ENCODE measurements at places on chromosomes 7 and 10.

DNA sequence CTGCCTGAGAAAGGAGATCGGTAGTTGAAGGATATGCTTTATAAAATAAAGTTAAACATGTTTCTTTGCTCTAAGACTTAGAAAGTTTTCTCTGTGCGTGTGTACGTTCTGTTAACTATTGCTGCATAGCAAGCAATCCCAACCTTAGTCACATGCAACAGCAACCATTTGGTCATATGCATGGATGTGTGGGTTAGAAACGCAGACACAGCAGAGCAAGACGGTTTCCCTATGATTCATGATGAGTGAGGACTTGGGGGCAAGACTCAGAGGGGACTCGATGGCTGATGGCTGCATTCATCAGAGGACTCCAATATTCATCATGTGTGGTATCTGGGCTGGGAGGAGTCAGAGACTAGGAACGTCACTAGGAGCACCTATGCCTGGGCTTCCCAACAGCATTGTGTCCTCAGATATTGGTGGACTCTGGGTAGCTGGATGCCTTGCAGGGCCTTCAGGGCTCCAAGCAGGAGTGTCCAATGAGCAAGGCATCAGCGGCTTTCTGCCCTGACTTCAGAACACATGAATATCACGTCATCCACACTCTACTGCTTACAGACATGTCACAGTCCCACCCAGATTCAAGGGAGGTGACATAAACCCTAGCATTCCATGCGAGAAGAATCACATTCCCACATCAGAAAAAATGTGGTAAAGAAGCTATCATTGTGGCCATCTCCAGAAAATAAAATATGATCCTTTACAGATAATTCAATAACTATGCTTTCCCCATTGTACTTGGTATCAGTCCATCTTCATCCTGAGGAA lies 731.2 kb downstream of the TNS3 start:
- no peak for DNase-seq

DNA sequence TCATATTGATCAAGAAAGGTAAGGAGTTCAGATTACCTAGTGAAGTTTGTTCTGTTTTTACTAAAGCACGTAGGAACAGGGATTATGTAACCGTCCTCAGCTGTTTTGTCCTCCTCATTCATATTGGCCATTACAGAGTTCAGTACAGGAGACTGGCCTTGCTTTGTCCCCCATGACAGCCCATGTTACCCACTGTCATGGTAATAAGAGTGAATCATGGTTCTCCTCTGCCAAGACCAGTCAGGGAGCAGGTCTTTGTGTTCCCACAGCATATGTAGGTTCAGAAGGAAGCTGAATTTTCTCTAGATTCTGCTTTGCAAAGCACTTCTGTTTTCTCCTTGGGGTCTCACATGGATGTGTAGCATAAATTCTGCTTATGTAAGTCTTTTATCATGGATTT lies 106.2 kb upstream of the GPR141 start:
- no peak for DNase-seq

- no peak for DNase-seq
Measured at GRCh38 chr10:109030581-109031210, 892.6 kb downstream of the XPNPEP1 start.

GRCh38 chr7:55537458-55537990 lies 34.8 kb downstream of the VOPP1 start:
- DNase-seq = no peak

GRCh38 chr10:127993056-127993690 lies 86.3 kb downstream of the PTPRE start:
- DNase-seq = no peak

GRCh38 chr7:41711283-41712064 lies 8.6 kb upstream of the INHBA start:
- DNase-seq = no peak

GRCh38 chr10:29026065-29026797 lies 262.6 kb upstream of the LYZL1 start:
- DNase-seq = no peak

DNA sequence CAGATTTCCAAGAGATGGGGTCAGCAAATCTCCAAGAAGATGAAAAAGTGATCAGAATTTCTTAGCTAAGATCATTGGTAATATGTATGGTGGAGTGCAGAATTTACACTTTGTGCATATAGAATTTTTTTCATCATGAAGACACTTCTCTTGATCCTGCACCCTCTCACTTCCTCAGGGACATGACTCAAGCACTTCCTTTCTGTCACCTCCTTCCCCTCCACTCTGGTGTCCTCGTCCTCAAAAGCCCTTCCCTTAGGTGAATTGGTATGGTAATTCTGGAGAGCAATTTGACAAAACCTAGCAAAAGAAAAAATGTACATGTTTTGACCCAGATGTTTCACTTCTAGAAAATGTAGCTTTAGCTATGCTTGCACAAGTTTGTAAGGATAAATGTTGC lies 18.1 kb downstream of the CALN1 start:
- DNase-seq = no peak

DNA sequence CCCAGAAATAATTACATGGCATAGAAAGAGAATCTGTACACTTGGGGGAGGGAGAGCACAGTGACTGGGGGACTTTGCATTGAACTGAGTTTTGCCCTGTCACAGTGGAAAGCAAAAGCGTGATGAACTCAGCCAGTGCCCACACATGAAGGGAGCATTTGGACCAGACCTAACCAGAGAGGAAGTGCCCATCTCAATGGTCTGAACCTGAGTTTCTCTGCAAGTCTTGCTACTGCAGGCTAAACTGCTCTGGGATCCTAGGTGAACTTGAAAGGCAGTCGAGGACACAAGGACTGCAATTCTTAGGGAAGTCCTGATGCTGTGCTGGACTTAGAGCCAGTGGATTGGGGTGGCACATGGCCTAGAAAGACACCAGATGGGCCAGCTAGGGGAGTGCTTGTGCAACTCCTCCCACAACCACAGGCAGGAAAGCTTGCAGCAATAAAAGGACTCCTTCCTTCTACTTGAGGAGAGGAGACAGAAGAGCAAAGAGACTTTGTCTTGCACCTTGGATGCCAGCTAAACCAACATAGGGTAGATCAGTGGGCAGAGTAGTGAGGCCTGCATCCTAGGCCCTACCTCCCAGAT lies 259.0 kb downstream of the GRM8 start:
- no peak for DNase-seq

GRCh38 chr7:64871761-64872160 lies 31.3 kb upstream of the ZNF273 start:
- no peak for DNase-seq

DNA sequence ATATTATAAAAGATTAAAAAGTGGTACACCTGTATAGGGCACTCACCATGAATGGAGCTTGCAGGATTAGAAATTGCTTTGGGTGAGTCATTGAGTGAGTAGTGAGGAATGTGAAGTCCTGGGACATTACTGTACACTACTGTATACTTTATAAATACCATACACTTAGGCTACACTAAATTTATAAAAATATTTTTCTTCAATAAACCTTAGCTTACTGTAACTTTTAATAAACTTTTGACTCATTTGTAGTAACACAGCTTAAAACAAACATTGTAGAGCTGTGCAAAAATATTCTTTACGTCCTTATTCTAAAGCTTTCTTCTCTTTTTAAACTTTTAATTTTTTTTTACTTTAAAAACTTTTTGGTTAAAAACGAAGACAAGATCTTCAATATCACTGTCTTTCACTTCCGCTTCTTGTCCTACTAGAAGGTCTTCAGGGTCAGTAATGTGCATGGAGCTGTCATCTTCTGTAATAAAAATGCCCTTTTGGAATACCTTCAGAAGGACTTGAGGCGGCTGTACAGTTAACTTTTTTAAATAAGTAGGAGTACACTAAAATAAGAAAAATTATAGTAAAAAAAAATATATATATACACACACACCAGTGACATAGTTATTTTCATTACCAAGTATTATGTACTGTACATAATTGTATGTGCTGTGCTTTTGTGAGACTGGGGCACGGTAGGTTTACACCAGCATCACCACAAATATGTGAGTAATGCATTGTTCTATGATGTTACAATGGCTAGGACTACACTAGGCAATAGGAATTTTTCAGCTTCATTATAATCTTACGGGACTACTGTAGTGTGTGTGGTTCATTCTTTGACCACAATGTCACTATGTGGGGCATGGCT lies 3.5 kb downstream of the STK31 start:
- DNase-seq = no peak

- no peak for DNase-seq
Measured at GRCh38 chr10:51030480-51030879, 43.8 kb upstream of the PRKG1 start.

DNA sequence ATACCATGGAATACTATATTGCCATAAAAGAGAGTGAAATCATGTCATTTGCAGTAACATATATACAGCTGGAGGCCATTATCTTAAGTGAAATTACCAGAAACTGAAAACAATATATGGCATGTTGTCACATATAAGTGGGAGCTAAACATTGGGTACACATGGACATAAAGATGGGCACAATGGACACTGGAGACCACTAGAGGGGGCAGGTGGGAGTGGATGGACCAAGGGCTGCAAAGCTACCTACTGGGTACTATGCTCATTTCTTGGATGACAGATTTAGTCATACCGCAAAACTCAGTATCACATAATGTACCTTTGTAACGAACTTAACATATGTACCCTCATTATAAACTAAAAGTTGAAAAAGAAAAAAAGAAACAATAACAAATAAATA lies 1167.6 kb downstream of the NXPH1 start:
- DNase-seq = no peak

DNA sequence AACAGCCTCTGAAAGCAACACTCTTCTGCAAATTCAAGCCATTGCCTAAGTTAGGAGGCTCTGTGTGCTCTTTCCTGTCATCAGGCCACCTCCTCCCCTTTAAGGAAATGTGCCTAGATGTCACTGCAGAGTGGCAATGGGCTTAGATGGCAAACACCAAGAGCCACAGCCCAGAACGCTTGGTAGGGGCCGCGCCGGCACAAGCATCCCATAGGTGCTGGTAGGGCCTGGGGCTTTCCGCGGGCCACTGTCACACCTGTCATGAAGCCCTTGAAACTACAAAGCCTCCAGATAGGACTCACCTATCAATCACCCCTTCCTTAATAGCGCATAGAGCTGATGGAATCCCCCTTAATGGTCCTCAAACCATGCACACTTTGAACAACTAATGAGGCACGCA lies 299.9 kb downstream of the GRID1 start:
- DNase-seq = no peak

- no peak for DNase-seq
Measured at GRCh38 chr10:18144928-18145327, 4.7 kb downstream of the CACNB2 start.

DNA sequence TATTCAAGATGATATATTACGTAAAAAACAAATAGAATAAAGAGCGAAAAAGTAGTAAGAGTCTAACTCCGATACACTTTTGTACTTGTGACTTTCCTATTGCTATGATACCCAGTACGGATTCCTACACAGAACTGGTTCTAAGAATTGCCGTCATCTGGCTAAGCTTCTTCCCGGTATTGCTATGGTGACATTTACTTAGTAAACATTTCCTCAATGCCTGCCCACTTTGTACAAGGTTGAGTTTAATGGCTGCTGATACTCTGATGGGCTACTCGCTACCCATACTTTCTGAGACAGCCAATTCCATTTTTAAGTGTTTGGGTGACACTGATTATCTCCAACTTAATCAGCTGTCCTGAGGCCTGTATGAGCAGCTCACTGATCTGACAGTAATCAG lies 55.6 kb downstream of the OSBPL3 start:
- no peak for DNase-seq

DNA sequence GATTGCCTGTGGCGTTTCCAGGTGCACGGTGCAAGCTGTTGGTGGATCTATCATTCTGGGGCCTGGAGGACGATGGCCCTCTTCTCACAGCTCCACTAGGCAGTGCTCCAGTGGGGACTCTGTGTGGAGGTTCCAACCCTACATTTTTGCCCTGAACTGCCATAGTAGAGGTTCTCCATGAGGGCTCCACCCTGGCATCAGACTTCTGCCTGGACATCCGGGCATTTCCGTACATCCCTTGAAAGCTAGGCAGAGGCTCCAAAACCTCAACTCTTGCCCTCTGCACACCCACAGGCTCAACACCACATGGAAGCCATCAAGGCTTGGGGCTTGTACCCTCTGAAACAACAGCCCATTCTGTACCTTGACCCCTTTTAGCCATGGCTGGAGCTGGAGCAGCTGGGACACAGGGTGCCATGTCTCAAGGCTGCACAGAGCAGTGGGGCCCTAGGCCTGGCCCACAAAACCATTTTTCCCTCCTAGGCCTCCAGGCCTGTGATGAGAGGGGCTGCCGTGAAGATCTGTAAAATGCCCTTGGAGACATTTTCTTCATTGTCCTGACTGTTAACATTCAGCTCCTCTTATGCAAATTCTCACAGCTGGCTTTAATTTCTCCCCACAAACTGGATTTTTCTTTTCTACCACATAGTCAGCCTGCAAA lies 10.0 kb upstream of the FGL2 start:
- no peak for DNase-seq

GRCh38 chr10:20058135-20058534 lies 241.9 kb downstream of the PLXDC2 start:
- DNase-seq = no peak

- DNase-seq = peak; percentile 39
Measured at GRCh38 chr10:21526860-21527597, 1.5 kb upstream of the SKIDA1 start.

- peak; percentile 40 for DNase-seq
Measured at GRCh38 chr10:14184841-14185315, 145.8 kb downstream of the FRMD4A start.

GRCh38 chr7:57308631-57309408 lies 141.2 kb upstream of the ZNF716 start:
- no peak for DNase-seq

GRCh38 chr10:99057936-99058690 lies 177.5 kb downstream of the HPSE2 start:
- DNase-seq = no peak

GRCh38 chr10:11434324-11434723 lies 177.1 kb downstream of the USP6NL start:
- DNase-seq = no peak

GRCh38 chr7:137961200-137962177 lies 40.4 kb downstream of the CREB3L2 start:
- DNase-seq = no peak

DNA sequence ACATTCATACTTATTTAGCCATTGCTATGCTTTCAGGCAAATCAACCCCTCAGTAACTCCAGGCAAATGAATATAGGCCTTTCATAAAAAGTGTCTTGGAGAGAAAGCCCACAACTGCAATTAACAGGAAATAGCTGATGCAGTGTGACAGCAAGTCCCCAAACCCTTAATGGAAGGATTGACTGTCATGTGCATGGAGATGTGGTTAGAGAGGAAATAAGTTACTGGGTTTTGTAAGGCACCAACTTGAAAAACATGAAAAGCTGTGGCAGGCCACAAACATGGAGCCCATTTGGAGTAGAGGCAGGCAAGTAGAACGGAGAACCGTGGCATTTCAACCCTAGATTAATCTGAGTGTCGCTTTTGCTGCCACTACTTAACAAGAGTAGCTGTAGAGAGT lies 549.4 kb upstream of the C7orf33 start:
- no peak for DNase-seq

DNA sequence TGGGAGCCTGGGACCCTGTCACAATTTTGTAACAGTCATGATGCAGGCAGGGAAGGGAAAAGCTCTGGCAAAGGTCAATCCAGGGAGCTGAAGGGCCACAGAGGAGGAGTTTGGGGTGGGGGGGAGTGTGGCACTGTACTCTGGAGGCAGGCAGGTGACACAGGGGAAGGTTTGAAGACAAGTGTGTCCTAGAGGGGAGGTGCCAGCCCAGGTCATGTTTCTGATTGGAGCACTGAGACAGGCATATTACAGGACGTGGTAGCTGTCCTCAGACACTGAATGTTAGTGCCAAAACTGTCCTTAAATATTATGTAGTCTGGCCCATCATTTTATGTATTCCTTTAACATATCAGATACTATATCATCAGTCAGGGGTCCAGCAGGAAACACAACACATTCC lies 75.6 kb upstream of the LRRC4 start:
- DNase-seq = no peak

GRCh38 chr7:151085691-151086620 lies at the start of gene AGAP3:
TSS of gene AGAP3 (plus strand) at chr7:151086475. CDS start at chr7:151086742, 267 bp downstream.
- peak; percentile 59 for DNase-seq
